ENCODE measurements at places on chromosomes 2 and 18. TPM values are rescaled to one million over a fixed set of nuclear protein-coding genes. Genes with fewer than 3 reads are reported as not detected.

LONRF2 gene
- 28.4 TPM for total RNA-seq

MOGAT1 gene
- total RNA-seq: 0.50 TPM

DNA sequence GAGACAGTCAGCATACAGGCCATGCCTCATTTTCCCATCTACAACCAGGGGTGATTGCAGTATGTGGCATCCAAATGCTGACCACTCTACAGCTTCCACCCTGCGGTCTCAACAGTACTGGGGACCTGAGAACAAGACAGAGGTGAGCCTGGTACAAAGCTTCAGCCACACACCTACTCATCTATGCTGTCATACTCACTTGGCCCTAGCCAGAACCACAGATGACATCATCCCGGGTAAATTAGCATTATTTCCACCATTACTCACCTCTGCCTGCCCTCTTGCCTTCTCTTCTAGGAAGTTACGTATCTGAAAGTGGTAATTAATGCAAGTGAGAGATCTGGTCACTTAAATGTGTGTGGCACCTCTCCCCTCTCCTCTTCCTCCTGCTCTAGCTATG, 208.2 kb upstream of the ARL4C start:
- DNase-seq: no peak
- H3K4me3 ChIP-seq: no peak overlapping the region
- no peaks in the 10 kb centered on the region for H3K27me3 ChIP-seq

- H3K4me1 ChIP-seq: peaks cover 6% of the 10 kb centered on the region
Observed at GRCh38 chr2:233451950-233452349, 97.7 kb downstream of the DGKD start.

GRCh38 chr2:38220164-38220563, 144.2 kb upstream of the CYP1B1 start:
- DNase-seq: no peak
- H3K4me1 ChIP-seq: peaks cover 4% of the 10 kb centered on the region
- peaks cover 6% of the 10 kb centered on the region for H3K27me3 ChIP-seq

- no peaks in the 10 kb centered on the region for H3K36me3 ChIP-seq
- H3K4me3 ChIP-seq: no peak overlapping the region
- DNase-seq: peak; percentile 22
- H3K4me1 ChIP-seq: peaks cover 1% of the 10 kb centered on the region
- H3K27me3 ChIP-seq: no peaks in the 10 kb centered on the region
Observed at GRCh38 chr2:151999053-151999452, 99.8 kb downstream of the CACNB4 start.

GRCh38 chr18:55186588-55186987, 227.3 kb upstream of the CCDC68 start:
- no peaks in the 10 kb centered on the region for H3K27me3 ChIP-seq
- H3K4me1 ChIP-seq: no peaks in the 10 kb centered on the region
- DNase-seq: no peak
- no peak overlapping the region for H3K27ac ChIP-seq
- no peaks in the 10 kb centered on the region for H3K36me3 ChIP-seq

DNA sequence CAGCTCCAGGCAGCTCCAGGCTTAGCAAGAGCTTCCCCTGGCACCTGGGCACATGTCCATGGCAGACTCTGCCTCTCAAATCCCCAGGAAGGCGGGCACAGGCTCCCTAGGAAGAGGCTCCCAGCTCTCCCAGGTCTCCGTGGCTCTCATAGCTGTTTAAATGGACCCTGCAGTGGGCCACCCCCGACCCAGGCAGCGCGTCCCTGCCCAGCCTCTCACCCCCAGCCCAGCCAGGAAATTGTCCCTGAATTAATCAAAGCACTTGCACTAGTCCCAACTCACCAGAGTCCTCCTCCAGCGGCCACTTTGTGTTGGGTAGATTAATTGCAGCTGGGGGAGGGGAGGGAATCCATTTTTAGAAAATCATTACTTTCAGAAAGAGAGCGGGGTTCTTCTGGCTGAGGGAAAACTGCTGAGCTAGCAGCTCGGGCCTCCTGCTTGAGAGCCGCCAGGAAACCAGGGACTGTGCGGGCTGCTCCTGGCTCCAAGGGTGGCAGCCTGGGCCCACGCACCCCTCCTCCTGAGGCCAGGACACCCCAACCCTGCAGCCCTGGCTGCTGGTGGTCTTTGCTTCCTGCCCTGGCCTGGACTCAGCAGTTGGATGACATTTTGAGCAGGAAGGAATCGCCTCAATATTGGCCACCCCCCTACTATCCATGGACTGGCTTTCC, 36.0 kb downstream of the SMAD7 start:
- no peaks in the 10 kb centered on the region for H3K27me3 ChIP-seq
- no peak for DNase-seq
- H3K4me1 ChIP-seq: no peaks in the 10 kb centered on the region
- H3K36me3 ChIP-seq: no peaks in the 10 kb centered on the region

SERPINB12 gene
- not detected for total RNA-seq

LOXHD1 gene
- 1.6 TPM for total RNA-seq

- H3K27me3 ChIP-seq: no peaks in the 10 kb centered on the region
- no peaks in the 10 kb centered on the region for H3K36me3 ChIP-seq
- no peak overlapping the region for H3K27ac ChIP-seq
- no peak overlapping the region for H3K4me3 ChIP-seq
Observed at GRCh38 chr2:59077026-59077725, 836.1 kb upstream of the FANCL start.

POLE4 gene
- 25.3 TPM for total RNA-seq

DNA sequence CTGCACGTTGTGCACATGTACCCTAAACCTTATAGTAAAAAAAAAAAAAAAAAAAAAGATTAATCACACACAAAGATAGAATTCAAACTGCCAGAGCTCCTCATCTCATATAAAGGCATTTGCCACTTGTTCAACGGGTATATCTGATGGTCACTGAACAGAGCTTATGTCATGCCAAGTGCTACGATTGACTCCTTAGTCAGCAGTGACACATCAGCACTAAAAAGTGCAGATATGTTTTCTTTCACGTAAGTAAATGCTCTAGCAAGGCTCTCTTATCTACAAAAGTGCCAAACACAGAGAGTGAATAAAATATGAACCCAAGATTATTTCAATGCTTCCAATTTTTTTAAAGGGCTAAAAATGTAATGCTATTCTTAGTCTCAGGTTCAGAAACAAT, 1.1 kb downstream of the LMAN1 start:
- no peak overlapping the region for H3K27ac ChIP-seq
- peak overlapping the region; percentile 94 for H3K4me3 ChIP-seq
- peaks cover 30% of the 10 kb centered on the region for H3K4me1 ChIP-seq
- H3K27me3 ChIP-seq: no peaks in the 10 kb centered on the region
- DNase-seq: no peak

- H3K4me1 ChIP-seq: peaks cover 22% of the 10 kb centered on the region
- no peak overlapping the region for H3K4me3 ChIP-seq
- H3K27ac ChIP-seq: no peak overlapping the region
- DNase-seq: peak; percentile 63
- H3K36me3 ChIP-seq: no peaks in the 10 kb centered on the region
- no peaks in the 10 kb centered on the region for H3K27me3 ChIP-seq
Observed at GRCh38 chr2:233349005-233349998, 5.0 kb upstream of the DGKD start.

SH3BP4 gene
- total RNA-seq: 6.3 TPM

MREG gene
- 0.74 TPM for total RNA-seq

DNA sequence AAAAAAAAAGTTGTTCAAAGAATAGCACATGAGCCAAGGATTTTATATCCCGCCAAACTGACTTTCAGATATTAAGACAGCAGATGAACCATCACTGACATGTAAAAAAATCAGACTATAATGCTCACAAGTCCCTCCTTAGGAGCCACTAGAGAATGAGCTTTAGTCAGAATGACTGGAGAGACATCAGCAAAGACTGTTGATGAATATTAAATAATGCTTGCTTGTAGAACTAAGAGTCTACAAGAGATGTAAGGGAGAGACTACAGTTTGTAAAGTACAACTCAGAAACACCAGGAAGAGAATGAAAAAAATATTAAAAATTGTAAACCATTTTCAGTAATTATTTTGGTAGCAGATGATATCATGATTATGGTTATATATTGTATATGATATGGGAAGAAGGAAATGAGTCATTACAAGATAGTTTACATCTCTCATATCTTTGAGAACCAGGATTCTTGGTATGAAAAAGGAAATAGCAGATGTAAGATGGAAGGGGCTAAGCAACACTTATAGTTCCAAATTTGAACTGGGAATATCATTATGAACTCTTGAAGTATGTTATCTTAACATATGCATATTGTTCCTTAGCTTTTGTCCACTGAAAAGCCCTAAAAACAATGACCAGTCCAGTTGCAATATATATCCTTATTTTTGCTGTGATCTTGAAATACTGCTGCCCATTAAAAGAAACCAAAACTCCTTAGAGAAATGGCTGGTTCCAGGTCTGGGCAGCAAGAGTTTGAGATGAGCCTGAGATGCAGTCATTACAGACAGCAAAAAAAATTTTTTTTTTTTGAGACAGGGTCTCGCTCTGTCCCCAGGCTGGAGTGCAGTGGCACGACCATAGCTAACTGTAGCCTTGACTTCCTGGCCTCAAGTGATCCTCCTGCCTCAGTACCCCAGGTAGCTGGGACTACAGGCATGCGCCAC, 55.7 kb downstream of the PTPN2 start:
- DNase-seq: no peak
- H3K36me3 ChIP-seq: no peaks in the 10 kb centered on the region
- H3K4me1 ChIP-seq: no peaks in the 10 kb centered on the region
- no peaks in the 10 kb centered on the region for H3K27me3 ChIP-seq
- no peak overlapping the region for H3K27ac ChIP-seq

COL4A3 gene
- 1.2 TPM for total RNA-seq

DNA sequence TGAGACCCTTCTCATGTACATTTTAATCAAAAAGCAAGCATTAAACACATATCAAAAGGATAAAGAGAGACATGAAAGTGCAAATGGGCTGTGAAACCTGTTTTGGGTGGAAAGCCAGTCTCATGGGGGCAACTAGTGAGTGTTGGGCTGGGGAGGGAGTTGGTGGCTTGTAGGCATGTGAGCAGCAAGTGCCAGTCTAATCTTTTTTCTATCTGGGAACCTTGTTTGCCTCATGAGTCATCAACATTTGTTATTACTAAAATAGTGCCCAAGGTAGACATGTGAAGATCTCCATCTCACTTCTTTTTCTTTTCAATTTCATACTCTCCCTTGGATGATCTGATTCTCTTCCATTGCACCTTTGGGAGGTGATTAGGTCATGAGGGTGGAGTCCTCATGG, 613.9 kb upstream of the GYPC start:
- DNase-seq: no peak
- no peaks in the 10 kb centered on the region for H3K36me3 ChIP-seq
- H3K27me3 ChIP-seq: no peaks in the 10 kb centered on the region
- H3K4me1 ChIP-seq: no peaks in the 10 kb centered on the region
- H3K27ac ChIP-seq: no peak overlapping the region

DNA sequence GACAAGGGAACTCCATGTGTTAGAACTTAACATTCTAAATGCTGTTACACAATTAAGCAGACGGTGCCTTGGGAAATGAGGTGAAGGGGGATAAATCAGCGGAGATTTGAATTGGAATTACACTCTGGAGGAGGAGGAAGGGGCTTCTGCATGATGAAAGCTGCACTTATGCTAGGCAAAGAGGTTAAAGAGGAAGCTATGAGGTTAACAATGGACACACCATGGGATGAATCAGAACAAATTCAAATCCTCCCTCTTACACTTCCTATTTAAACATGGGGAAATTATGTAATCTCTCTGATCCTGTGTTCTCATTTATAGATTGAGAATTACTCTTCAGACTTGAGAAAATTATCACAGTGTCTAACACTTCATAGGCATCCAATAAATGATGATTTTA, 121.5 kb upstream of the SIX2 start:
- H3K4me3 ChIP-seq: no peak overlapping the region
- DNase-seq: no peak
- no peaks in the 10 kb centered on the region for H3K27me3 ChIP-seq
- H3K4me1 ChIP-seq: no peaks in the 10 kb centered on the region
- no peaks in the 10 kb centered on the region for H3K36me3 ChIP-seq
- H3K27ac ChIP-seq: no peak overlapping the region

DNA sequence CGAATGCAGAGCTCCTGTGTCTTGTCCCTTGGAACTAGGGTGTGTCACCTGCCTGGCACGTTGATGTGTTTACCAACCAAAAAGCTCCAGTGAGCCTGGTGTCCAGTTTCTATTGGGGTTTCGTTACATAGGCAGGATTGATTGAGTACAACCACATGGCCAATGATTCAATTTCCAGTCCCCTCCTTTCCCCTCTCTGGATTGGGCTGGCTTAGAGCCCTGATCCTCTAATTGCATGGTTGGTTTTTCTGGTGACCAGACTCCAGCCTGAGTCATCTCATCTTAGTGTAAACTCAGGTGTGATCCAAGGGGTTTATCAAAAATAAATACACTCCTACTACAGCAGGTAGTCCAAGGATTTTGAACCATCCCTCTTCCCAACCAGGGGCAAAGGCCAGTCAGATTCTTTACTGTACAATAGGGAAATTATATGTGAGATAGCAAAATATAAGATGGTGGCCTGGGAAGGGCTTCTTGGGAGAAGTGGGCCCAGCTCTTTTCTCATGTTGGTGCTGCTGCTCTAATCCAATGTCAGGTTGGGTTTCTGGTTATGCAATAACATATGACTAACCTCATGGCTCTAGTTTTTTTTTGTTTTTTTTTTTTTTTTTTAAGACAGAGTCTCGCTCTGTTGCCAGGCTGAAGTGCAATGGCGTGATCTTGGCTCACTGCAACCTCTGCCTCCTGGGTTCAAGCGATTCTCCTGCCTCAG, 64.7 kb upstream of the MGAT5 start:
- H3K4me1 ChIP-seq: peaks cover 70% of the 10 kb centered on the region
- no peak overlapping the region for H3K27ac ChIP-seq
- H3K27me3 ChIP-seq: no peaks in the 10 kb centered on the region
- no peak for DNase-seq

- H3K27me3 ChIP-seq: no peaks in the 10 kb centered on the region
- DNase-seq: no peak
- H3K4me3 ChIP-seq: no peak overlapping the region
- H3K4me1 ChIP-seq: no peaks in the 10 kb centered on the region
Observed at GRCh38 chr18:39341129-39341528, 1775.5 kb upstream of the CELF4 start.

GRCh38 chr18:38496222-38496793, 930.7 kb upstream of the CELF4 start:
- no peaks in the 10 kb centered on the region for H3K27me3 ChIP-seq
- H3K36me3 ChIP-seq: no peaks in the 10 kb centered on the region
- H3K4me1 ChIP-seq: no peaks in the 10 kb centered on the region
- no peak for DNase-seq
- no peak overlapping the region for H3K27ac ChIP-seq

DNA sequence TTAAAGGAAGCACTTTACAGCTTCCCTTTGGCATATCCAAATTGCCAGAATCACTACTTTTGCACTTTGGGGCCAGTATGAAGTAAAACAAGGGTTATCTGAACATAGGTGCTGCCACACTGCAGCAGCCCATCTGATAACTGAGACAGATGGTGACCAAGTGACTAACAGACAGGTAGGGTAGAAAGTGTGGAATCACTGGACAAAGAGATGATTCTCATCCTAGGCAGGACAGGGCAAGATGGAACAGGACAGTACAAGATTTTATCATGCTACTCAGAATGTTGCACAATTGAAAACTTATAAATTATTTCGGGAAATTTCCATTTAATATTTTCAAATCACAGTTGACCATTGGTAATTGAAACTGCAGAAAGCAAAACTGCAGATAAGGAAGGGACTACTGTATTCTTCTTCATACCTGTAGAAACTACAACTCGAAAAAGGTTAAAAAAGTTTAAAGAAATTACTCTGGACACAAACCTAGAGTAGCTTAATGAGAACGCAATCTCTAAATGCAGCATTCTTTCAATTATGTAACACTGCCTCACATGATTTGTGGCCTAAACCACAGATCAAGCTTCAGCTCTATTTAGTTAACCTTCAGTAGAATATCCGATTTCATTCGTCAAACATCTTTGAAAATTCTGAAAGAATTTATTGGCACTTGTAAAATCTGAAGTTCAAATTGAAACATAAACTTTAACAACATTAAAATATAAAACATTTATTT, 31.4 kb downstream of the HEATR5B start:
- H3K4me3 ChIP-seq: no peak overlapping the region
- no peak for DNase-seq
- H3K27ac ChIP-seq: no peak overlapping the region
- H3K4me1 ChIP-seq: no peaks in the 10 kb centered on the region
- no peaks in the 10 kb centered on the region for H3K27me3 ChIP-seq

Measured in heart right ventricle (tissue), 16 donors.